ENCODE measurements at places on chromosomes 1 and 21.

GRCh38 chr1:24964811-24965570, 34.9 kb upstream of the RUNX3 start:
- no peak for DNase-seq

- DNase-seq: no peak
Measured at GRCh38 chr1:97190326-97190725, 468.7 kb downstream of the PTBP2 start.

GRCh38 chr21:34022627-34023335, 50.6 kb upstream of the MRPS6 start:
- no peak for DNase-seq

- no peak for DNase-seq
Measured at GRCh38 chr1:61270761-61271411, 188.5 kb downstream of the NFIA start.

DNA sequence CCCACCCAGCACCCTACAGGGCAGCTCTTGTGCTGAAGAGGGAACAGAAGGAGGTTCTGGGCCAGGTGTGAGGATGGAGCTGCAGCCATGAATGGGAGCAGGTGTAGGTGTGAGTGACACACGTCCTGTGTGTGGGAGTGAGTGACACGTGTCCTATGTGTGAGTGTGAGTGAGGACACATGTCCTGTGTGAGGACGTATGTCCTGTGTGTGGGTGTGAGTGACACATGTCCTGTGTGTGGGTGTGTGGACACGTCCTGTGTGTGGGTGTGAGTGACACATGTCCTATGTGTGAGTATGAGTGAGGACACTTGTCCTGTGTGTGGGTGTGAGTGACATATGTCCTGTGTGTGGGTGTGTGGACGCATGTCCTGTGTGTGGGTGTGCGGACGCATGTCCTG, 26.4 kb downstream of the MEGF6 start:
- no peak for DNase-seq

- no peak for DNase-seq
Measured at GRCh38 chr1:65449214-65449823, 28.9 kb downstream of the LEPR start.

DNA sequence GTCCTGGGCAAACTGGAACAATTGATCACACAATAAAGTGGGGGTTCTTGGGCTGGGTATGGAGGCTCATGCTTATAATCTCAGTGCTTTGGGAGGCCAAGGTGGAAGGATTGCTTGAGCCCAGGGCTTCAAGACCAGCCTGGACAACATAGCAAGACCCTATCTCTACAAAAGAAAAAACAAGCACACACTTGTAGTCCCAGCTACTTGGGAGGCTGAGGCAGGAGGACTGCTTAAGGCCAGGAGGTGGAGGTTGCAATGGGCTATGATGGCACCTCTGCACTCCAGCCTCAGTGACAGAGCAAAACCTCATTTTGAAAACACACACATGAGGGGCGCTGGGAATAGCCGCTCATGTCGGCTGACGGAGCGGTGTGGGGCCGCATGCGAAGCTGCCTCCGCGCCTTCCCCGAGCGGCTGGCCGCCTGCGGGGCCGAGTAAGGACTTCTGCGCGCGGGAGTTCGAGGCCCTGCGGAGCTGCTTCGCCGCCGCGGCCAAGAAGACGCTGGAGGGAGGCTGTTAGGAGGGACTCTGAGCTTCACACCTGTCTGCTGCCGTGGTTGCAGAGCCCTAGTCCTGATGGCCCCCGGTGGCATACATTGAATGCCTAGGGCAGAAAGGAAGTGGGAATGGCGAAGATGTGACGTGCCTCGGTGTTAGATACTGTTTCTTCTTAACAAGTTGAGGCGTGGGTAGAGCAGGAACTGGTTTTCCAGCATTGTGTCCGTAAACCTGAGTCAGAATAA, 59.5 kb downstream of the ACBD3 start:
- no peak for DNase-seq

DNA sequence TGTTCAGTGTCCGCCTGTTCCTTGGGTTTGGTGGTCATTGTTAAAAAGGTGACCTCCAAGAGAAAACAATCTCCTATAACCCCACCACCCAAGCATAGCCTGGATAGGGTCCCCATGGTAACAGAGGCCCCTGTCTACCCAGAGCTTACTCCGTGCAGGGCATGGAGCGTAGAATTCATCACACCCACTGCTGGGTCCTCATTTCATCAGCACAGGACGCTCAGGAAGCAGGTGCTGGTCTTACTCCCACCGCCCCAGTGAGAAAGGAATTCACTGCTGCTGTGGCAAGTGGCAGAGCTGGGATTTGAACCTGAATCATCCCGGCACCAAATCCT, 37.0 kb downstream of the ARHGEF10L start:
- DNase-seq: no peak

DNA sequence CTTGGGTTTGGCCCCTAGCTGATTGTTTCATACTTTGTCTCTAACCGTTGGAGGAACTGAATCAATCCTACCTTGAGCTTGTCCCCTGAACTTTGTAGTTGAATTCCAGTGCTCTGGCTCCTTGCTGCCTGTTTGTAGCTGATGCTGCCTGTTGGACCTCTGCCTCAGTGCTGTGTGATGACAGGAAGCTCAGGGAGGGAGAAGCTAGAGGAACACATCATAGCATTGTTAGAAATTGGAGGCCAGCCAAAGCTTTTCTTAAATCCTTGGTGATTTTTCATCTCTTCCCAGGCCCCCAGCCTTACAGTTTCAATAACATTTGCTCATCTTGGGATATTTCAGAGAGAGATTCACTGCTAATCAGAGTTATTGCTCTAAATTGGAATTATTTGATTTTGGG, 34.0 kb downstream of the MACF1 start:
- DNase-seq: no peak

GRCh38 chr1:154730259-154730658, 122.3 kb upstream of the ADAR start:
- DNase-seq: no peak

- no peak for DNase-seq
Measured at GRCh38 chr21:44984792-44985440, 45.1 kb downstream of the SLX9 start.

DNA sequence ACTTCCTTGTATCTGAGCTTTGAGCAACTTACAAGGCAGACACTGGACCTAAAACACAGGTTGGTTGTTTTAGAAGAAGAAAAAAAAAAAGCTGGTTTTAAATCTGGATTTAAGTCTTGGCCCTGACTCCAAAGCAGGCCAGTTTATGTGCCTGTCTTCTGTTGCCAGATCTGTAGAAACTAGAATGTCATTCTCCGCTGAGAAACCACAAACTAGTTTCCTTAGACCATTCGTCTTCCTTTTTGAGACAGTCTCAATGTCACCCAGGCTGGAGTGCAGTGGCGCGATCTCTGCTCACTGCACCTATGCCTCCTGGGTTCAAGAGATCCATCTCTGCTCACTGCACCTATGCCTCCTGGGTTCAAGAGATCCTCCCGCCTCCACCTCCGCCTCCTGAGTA, 33.9 kb downstream of the APP start:
- no peak for DNase-seq

- no peak for DNase-seq
Measured at GRCh38 chr1:101833312-101833711, 163.4 kb downstream of the OLFM3 start.

DNA sequence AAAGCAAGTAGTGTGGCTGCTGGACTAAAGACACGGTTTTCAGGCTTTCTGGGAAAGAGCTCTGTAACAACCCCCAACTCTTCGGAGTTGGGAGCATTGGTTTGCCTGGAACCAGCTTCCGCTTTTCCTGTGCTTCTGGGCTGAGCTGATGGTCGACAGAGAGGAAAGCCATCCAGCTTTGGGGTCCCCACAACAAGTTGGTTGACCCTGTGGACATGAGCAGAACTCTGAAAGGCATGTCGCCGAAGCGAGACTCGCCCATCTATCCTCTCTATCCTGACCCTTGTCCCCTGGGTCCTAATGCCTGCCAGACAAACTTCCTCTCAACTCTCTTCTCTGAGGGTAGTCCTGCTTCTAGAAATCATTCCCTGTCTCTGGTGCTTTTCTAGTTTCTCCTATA, 31.9 kb upstream of the FCGR2A start:
- no peak for DNase-seq

DNA sequence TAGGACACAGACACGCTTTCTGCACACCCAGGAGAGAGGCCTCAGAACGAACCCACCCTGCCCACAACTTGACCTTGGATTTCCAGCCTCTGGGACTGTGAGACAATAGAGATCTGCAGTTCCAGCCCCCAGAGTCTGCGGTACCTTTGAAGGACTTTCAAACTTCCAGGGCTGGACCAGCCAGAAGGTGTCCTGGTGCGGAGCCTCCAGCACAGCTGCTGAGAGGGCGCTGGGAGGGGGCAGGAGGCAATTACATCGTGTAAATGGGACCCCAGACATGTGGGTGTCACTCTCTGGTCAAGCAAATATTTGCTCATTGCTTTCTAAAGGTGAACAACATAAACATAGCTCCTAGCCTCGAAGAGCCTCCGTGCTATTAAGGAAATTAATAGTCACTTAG, 58.7 kb upstream of the ACTRT2 start:
- no peak for DNase-seq

GRCh38 chr1:79497193-79497773, 490.8 kb upstream of the ADGRL4 start:
- DNase-seq: peak; percentile 24

- no peak for DNase-seq
Measured at GRCh38 chr1:86068841-86069756, 87.5 kb downstream of the COL24A1 start.

DNA sequence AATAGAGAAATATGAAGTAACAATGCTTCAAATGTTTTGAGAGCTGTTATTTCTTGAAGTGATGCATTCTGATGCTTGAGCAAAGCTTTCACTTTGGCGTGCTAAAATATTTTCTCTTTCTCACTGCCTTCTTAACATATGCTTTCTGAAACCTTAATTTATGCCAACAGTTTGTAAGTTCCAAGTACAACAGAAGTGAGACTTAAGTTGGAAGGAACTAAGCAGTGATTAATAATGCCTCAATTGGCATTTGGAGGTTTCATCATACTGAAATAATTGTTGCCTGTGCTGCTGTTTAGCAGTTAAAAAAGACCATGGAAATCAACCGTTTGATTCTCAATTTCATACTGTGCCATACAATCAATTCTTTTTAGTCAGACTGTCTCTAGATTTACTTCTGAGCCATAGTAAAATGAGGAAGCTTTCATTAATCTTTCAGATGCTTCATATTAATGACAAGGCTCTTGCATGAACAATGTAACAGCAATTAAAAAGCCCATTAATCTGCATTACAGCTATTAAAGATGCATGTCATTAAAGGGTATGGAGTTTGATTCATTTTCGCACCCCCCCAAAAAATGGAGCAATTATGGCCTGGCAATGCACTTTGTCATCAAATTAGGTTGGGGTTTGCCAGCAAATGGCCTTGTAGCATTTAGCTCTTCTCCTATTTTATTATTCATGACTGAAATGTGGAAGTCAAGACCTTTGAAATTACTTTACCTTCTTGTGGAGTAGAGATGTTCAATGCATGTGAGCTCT, 375.3 kb downstream of the USH2A start:
- DNase-seq: no peak

DNA sequence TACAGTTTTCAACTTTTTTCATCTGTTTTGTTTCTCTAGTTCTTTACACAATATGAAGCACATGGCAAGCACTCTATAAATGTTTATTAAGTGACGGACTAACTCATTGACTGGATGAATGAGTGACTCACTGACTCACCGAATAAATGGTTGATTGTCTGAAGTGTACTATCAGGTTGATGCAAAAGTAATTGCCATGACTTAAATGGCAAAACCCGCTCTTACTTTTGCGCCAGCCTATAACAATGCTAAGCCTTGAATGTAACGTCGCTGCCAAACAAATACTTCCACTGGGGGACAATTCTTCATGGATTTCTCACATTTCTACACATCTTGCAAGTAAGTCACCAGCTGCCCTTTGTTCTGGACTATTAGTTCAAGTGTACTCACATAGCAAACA, 109.0 kb upstream of the KCTD3 start:
- DNase-seq: no peak

DNA sequence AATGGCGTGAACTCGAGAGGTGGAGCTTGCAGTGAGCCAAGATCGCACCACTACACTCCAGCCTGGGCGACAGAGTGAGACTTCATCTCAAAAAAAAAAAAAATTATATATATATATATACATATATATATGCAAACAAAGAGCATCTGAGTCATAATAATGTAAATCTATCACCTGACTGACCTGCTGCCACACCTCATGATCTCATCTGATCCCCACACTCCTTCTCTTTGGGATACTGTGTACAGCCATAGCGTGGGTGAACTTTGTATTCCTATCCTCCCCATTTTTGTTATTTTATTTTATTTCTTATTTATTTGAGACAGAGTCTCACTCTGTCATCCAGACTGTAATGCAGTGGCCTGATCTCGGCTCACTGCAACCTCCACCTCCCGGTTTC, 2.6 kb upstream of the HDAC1 start:
- no peak for DNase-seq

DNA sequence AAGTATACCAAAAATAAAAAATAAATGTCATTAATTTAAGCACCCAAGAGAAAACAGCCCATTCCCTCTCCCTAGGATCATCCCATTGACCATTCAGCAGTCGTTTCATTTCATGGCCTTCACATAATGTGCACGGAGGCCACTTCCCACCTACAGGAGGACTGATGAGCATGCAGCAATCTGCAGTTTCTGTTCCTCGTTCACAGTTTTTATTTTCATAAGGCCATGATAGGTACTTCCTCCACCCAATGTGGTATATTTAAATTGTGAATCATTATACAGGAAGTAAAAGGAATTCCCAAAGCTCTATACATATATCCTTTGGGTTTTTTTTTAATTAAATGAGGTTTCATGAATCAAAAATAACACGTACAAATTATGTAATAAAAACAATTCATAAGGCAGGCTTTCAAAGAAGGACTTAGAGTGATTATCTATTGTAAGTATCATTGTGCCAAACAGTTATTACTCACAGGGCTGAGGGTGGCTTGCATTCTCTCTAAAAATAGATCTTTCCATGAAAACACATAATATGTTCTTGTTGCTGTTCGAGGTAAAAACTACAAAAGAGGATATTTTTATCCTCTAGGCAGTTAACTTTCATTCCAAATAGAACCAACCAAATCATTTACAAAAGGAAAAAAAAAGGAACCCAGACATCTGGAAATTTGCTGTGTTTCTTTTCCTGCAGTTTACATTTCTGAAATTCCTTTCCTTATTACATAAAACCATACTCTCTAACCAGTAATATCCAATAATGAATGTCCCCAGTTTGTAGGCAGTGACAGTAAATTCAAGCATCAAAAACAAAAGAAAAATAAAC, 27.5 kb upstream of the SLC44A3 start:
- DNase-seq: no peak

- no peak for DNase-seq
Measured at GRCh38 chr1:22654692-22655091, 1.7 kb downstream of the C1QB start.

- DNase-seq: no peak
Measured at GRCh38 chr1:4851385-4852065, 197.1 kb downstream of the AJAP1 start.

- no peak for DNase-seq
Measured at GRCh38 chr21:25428537-25428936, 178.7 kb downstream of the MRPL39 start.

DNA sequence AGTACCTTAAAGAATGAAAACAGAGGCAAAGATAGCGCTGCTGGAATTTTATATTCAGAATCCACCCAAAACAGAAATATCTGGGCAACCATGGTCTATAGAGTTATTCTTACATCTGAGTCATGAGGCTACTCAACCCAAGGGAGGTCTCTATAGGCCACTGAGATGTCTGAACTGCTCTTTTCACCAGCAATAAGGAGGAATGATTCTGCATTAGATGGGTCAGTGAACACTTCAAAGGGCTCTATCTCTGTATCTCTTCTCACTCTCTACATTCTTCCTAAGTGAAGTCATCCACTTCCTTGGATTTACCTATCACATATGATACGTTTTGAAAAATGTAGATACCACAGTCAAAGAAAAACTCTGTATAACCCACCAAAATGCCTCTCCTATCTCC, 90.2 kb upstream of the NGF start:
- DNase-seq: no peak
